ENCODE measurements at places on chromosomes 16 and 17.

- DNase-seq: no peak
Observed at GRCh38 chr16:5922686-5923085, 825.1 kb upstream of the EEF2KMT start.

DNA sequence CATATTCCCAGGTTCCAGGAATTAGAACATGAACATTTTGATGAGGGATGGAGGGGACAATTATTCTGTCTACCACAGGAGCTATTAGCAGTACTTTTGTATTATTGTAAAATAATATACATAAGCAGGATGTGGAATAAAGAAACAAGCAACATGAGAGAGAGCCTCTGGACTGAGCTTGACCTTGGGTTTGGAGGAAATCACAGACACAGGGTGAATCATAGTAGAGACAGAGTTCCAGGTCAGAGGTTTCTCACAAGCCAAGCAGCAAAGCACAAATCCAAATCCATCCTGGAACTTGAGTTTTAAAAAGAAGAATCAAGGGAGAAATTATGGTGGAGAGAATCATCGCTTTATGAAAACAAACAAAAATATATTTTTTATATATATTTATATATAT lies 5.1 kb downstream of the KRT31 start:
- DNase-seq: no peak

DNA sequence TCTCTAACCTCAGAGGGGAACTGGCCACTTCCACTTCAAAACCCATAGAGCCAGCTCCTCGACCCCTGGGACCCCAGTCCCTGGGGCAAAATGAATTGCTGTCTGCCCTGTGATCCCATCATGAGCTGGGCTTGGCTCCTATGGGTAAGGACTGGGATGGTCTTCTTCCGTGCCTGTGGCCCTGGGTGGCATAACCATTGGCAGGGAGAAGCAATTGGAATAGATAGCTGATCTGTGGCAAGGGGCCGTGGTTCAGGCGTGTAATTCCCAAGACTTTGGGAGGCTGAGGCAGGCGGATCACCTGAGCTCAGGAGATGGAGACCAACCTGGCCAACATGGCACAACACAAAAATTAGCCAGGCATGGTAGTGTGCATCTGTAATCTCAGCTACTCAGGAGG lies 4.3 kb downstream of the SULT1A2 start:
- DNase-seq: no peak

GRCh38 chr17:45687594-45687993 lies 96.5 kb upstream of the CRHR1 start:
- DNase-seq: no peak

GRCh38 chr16:4966736-4967453 lies 8.8 kb downstream of the SEC14L5 start:
- no peak for DNase-seq

Data from T-cell (primary cell).